NCI-H1105 (cell line): ENCODE measurements at places on chromosomes 3 and 15.
A peak's percentile ranks its signal among the peaks of the same experiment; 100 is the strongest.

DNA sequence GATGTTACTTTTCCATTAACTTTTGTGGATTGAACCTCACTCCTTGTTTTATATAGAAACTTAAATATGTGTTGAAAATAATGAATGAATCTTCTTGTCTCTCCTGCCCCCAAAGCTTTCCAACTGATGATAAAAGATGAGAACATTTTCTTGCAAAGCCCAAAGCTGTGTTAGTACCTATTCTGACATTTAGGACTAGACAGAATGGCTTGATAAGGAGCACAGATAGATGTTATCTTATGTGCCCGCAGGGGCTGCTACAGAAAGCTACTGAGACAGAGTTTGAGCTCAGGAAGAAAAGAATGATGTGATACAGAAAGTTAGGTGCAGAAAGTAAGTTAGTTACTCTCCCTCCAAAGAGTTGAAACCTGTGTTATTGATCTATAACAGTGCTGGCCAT lies 109.4 kb upstream of the ATP11B start:
- DNase-seq = no peak

DNA sequence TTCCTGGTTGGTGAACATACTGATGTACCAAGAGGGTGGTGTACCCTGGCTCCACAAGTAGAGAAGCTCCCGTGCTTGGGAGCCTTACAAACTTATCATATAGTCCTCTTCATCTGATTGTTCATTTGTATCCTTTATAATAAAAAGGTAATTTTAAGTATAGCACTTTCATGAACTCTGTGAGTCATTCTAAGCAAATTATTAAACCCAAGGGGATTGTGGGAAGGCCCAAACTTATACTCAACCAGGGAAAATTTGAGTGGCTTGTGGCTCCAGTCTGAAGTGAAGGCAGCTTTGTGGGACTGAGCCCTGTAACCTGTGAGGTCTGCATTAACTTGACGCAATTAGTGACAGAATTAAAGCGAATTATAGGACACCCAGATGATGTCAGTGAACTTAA lies 29.0 kb downstream of the TTBK2 start:
- no peak for DNase-seq

GRCh38 chr15:99105514-99106341 lies 848 bp downstream of the SYNM start:
- DNase-seq = peak; percentile 53

DNA sequence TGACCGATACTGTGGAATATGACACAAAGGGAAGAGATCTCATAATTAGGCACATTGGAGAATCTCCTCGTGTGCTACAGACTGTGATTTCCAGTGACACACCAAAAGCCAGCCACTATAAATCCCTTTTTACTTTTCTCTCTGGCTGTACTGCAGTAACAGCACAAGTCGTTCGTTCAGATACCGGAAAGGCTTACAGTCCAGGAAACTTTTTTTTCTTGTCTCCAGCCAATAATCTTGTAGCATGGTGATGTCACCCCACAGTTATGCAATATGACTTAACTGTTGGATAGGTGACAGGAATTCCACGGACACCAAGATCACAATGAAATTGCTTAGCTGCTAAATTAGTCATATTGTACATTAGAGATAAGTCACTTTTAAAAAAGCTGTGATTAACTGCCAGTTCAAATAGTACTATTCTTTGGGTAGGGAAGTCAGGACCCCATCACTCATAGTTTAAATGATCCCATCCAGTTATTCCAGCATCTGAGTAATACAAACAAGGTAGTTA lies 36.3 kb upstream of the TSC22D2 start:
- DNase-seq = no peak

GRCh38 chr3:102194001-102194400 lies 240.8 kb upstream of the ZPLD1 start:
- DNase-seq = no peak

GRCh38 chr3:59273976-59274375 lies 224.2 kb upstream of the CFAP20DC start:
- no peak for DNase-seq
